Placental pericyte (primary cell): ENCODE measurements at places on chromosomes 4 and X. TPM values are rescaled to one million over a fixed set of nuclear protein-coding genes. Genes with fewer than 3 reads are reported as not detected.

Gene PAGE5
- not detected in 2 replicates for total RNA-seq

Gene TMEM35A
- 0.66 and 15.2 TPM in 2 replicates for total RNA-seq

Gene CPLX1
- not detected in 2 replicates for total RNA-seq

Gene ARHGAP6
- 4.4 and 6.8 TPM in 2 replicates for total RNA-seq

Gene MAGEA4
- not detected in 2 replicates for total RNA-seq

Gene IL2RG
- total RNA-seq: 0.43 TPM in 1 of 2 replicates, not detected in the other

Gene CSAG2
- total RNA-seq: not detected in 2 replicates

Gene SPANXA2
- total RNA-seq: not detected in 2 replicates

Gene MAGEA6
- total RNA-seq: not detected in 2 replicates

Gene RAB39B
- total RNA-seq: 0.14 and 0.44 TPM in 2 replicates

Gene SH3TC1
- total RNA-seq: 49.4 and 51.2 TPM in 2 replicates

Gene NHSL2
- total RNA-seq: under 0.01 and 1.4 TPM in 2 replicates

Gene FOXR2
- total RNA-seq: not detected in 2 replicates

Gene NDNF
- total RNA-seq: 0.43 TPM in 1 of 2 replicates, not detected in the other

Gene USP26
- total RNA-seq: not detected in 2 replicates

Gene ENOX2
- total RNA-seq: 10.9 and 11.4 TPM in 2 replicates

Gene CXCL10
- 0.43 TPM in 1 of 2 replicates, not detected in the other for total RNA-seq

Gene NWD2
- total RNA-seq: not detected in 2 replicates

Gene NHS
- 0.66 and 5.3 TPM in 2 replicates for total RNA-seq

Gene RNF150
- total RNA-seq: 0.22 and 1.1 TPM in 2 replicates

Gene ZNF518B
- total RNA-seq: 22.3 and 46.4 TPM in 2 replicates

Gene DNAAF6
- not detected in 2 replicates for total RNA-seq

Gene JAKMIP1
- total RNA-seq: not detected in 2 replicates

Gene FGD1
- 8.3 and 15.7 TPM in 2 replicates for total RNA-seq

Gene NDST3
- total RNA-seq: 0.29 and 0.44 TPM in 2 replicates

Gene GCNA
- 1.7 and 2.8 TPM in 2 replicates for total RNA-seq

Gene C1QTNF7
- 0.22 and 0.72 TPM in 2 replicates for total RNA-seq

Gene PHOX2B
- not detected in 2 replicates for total RNA-seq

Gene FAM184B
- total RNA-seq: under 0.01 TPM in 1 of 2 replicates, not detected in the other

Gene CTAG1A
- total RNA-seq: not detected in 2 replicates

Gene SMPX
- total RNA-seq: not detected in 2 replicates

Gene TMEM31
- total RNA-seq: not detected in 2 replicates

Gene BANK1
- 0.14 and 0.22 TPM in 2 replicates for total RNA-seq

Gene MAGEA12
- total RNA-seq: not detected in 2 replicates

Gene ALAS2
- not detected in 2 replicates for total RNA-seq

Gene XAGE5
- not detected in 2 replicates for total RNA-seq

Gene NR3C2
- 2.6 and 3.3 TPM in 2 replicates for total RNA-seq

Gene CABS1
- total RNA-seq: not detected in 2 replicates

Gene RPS6KA6
- under 0.01 and 1.9 TPM in 2 replicates for total RNA-seq

Gene BBS12
- 3.1 and 3.3 TPM in 2 replicates for total RNA-seq

Gene TMEM47
- total RNA-seq: 0.66 and 13.3 TPM in 2 replicates

Gene ARHGEF6
- total RNA-seq: 2.0 and 12.0 TPM in 2 replicates

Gene NOX1
- 0.22 TPM in 1 of 2 replicates, not detected in the other for total RNA-seq

Gene THAP6
- 14.2 and 17.7 TPM in 2 replicates for total RNA-seq

Gene F9
- not detected in 2 replicates for total RNA-seq

Gene MAGIX
- 1.1 and 3.3 TPM in 2 replicates for total RNA-seq

Gene RNF128
- total RNA-seq: 1.5 and 11.0 TPM in 2 replicates

Gene PNMA6F
- total RNA-seq: not detected in 2 replicates

Gene NXF2
- not detected in 2 replicates for total RNA-seq

Gene TEX11
- not detected in 2 replicates for total RNA-seq

Gene LCORL
- total RNA-seq: 14.2 and 18.2 TPM in 2 replicates

Gene XIAP
- 40.0 and 50.8 TPM in 2 replicates for total RNA-seq

Gene PAK3
- 2.2 and 3.6 TPM in 2 replicates for total RNA-seq

Gene CXCL9
- under 0.01 TPM in 1 of 2 replicates, not detected in the other for total RNA-seq

Gene NAP1L3
- total RNA-seq: 0.22 and 1.3 TPM in 2 replicates

Gene POLN
- 1.1 and 1.9 TPM in 2 replicates for total RNA-seq

Gene DYNLT3
- total RNA-seq: 40.0 and 108 TPM in 2 replicates

Gene GNRHR
- not detected in 2 replicates for total RNA-seq
